ENCODE measurements at places on chromosomes 3 and 15.

DNA sequence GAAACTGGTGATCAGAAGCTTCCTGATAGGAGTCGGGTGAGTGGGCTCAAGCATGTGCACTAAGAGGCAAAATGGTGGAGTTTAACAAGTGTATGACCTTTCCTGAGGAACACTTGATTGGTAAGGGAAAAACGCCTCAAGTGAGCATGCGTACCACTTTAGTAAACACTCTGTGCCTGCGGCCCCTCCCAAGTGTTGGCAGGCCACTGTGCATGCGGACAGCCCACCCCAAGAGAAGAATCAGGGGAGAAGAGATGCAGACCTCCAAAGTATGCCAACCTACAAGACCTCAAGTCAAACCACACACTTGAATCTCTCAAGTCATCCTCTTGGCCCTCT, 122.3 kb downstream of the CTNNB1 start:
- no peak for DNase-seq

GRCh38 chr15:85872125-85872524, 77.4 kb upstream of the KLHL25 start:
- DNase-seq, result no peak

GRCh38 chr3:63097396-63097795, 180.7 kb upstream of the SYNPR start:
- DNase-seq, result no peak

- peak; percentile 24 for DNase-seq
These were observed 95.5 kb downstream of the TFDP2 start for GRCh38 chr3:142053835-142054234.

DNA sequence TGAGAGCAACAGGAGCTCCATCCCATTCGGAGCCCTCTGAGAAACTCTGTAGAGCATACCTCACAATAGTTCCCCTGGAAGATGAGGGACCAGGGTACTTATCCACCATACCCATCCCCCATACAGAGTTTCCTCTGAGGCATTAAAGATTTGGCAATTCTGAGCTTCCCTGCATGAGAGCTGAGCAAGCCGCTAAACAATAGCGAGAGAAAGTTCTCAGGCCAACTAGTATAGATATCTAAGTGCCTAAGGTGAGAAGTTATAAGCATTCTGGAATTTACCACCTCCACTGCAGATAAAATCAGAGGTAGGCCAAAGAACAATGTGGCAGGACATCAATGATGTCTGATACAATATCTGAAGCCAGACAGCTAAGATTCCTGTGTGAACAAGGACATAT, 129.1 kb upstream of the MBNL1 start:
- no peak for DNase-seq

GRCh38 chr15:29740692-29741311, 81.5 kb downstream of the TJP1 start:
- DNase-seq, result no peak

GRCh38 chr3:167380004-167380689, at the start of gene ZBBX:
ZBBX (minus strand) TSS chr3:167380297; CDS start chr3:167372901, 7,396 bp downstream.
- peak; percentile 74 for DNase-seq

DNA sequence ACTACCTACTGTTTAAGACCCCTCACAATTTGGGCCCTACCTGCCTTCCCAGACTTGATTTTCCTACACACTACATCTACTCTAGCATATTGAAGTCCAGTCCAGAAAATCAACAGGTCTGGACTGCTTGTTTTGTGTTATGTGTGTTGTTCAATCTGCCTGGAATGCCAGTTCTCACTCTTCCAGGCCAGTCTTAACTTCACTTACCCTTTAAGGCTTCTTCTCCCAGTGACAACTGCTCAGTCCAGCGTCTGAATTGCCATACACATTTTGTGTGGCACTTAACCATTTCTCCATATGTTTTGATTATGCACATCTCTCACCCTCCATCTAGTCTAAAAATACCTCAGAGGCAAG, 1.1 kb downstream of the TICRR start:
- peak; percentile 30 for DNase-seq

DNA sequence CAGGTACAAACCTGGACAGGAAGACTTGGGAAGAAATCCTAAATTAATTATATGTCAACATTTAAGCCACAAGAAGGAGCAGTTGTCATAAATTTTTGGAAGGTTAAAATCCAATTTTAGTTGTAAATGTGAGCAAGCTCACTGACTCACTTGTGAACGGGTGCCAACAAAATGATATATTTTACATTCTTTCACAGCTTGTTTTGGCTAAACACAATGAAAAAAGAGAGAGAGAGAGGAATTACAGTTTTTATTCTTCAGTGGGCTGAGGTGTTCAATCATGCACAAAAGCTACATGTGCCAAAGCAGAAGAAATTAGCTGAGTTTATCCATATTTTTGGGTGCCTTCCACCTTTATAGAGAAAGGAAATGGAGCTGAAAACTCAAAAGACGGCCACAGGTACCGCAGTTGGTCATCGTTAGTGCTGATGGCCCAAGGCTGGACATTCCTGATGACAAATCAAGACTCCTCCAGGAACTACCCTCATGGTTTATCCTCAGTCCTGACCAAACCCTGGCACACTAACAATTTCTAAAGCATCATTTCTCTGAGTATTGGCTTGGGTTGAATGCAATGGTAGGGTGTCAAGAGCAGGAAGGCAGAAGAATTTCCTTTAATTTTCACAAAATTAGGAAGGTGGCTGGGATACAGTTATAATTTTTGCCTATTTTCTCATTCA, 37.6 kb upstream of the WNT5A start:
- peak; percentile 69 for DNase-seq

All from fibroblast of mammary gland (primary cell).